ENCODE measurements at places on chromosomes 11 and 22.

- DNase-seq, result no peak
Measured at GRCh38 chr11:23405350-23405937, 545.2 kb upstream of the CCDC179 start.

DNA sequence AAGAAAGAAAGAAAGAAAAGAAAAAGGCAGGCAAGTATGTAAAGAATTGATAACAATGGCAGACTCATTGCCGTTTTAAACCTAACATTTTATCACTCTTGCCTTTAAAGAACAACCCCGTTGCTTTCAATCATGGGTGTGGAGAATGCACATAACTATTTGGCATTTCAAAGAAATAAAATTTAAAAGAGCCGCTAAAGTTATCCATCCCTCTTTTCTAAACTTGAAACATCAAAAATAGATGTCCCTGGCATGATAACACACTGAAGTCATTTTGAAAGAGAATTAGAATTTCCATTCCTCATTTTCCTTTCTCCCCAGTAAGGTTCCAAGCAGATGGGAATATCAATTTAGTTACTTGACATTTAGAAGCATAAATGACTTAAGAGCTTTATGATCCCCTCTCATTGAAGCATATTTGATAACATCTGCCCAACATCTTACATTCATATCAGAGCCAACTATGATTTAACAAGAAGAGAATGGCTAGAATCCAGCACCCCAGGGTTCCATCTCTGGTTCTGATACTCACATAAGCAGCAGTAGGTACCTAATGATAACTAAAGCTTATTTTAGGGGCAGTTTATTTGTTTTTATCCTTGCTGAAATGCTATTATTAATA, 529.6 kb upstream of the LRRC4C start:
- no peak for DNase-seq

DNA sequence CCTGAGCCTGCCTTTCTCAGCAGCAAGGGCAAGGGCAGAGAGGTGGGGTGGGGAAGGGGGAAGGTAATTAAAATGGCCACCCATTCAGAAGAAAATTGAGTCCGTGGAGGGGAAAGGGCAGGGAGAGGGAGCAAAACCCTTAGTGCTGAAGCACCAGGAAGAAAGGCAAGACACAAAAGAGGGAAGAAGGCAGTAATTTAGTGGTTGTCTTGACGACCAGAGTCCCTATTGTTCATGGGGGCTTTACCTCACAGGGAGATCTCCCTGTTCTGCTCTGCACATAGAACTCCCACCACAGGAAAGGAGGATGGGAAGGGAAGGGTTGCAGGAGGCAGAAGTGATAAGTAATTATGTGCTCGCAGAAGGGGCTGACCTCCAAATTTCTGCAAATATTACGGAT, 23.4 kb downstream of the SNX19 start:
- DNase-seq, result no peak

- DNase-seq, result no peak
Measured at GRCh38 chr11:45021692-45022141, 71.0 kb upstream of the TP53I11 start.

DNA sequence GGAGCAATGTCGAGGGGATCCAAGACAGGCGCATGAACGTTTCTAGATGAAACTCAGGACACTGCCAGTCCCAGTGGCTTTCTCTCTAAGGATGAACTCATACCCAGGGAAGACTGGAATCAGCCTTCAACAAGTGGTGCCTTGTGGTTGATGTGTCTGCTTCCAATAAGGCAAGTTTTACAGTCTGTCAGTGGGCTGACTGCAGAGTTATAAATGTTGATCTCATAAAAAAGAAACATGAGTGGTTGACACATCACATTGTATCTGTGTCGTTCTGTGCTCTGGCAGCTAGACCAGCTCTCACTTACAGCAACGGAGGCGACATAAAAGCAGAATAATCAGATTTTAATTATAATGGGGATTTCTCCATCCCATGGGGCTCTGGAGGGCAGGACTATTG, 96.7 kb downstream of the SNX19 start:
- no peak for DNase-seq

DNA sequence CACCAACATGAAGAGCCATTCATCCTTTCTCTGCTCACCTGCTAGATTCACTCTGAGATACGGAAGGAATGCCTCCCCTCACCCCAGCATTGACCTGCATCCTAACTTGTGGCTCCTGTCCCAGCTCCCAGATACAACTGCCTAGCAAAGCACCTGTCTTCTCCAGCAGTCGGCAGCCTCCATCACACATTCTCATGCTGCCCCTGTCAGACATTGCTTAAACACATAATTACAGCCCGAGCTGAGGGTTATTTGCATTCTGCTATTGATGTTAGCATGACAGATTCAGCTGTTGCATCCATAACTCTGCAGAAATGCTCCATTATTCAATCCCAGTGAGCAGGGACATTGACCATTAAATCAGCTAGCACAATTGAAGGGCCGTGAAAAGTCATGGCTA, 184.4 kb upstream of the NARS2 start:
- DNase-seq, result no peak

- no peak for DNase-seq
Measured at GRCh38 chr11:115503083-115503885, 931 bp downstream of the CADM1 start.

- no peak for DNase-seq
Measured at GRCh38 chr22:38264322-38264843, 8.4 kb downstream of the TMEM184B start.

DNA sequence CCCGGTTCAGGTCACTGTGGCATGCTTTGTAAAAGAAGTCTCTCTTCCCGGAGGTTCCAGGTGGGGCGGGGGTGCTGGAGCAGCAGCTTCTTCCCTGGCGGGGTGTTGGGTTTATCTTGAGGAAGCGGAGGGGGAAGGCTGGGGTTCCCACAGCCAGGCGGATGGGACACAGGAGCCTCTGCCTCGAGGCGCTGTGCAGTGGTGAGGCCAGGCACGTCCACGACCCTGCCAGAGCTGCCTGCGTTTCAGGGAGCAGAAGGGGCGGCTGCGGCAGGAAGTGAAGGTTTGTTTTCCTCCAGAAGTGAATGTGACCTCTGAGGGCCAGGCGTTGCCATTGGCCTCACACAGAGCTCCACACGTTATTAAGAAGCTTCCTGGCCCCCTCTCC, 20.1 kb upstream of the ADORA2A start:
- DNase-seq, result no peak

DNA sequence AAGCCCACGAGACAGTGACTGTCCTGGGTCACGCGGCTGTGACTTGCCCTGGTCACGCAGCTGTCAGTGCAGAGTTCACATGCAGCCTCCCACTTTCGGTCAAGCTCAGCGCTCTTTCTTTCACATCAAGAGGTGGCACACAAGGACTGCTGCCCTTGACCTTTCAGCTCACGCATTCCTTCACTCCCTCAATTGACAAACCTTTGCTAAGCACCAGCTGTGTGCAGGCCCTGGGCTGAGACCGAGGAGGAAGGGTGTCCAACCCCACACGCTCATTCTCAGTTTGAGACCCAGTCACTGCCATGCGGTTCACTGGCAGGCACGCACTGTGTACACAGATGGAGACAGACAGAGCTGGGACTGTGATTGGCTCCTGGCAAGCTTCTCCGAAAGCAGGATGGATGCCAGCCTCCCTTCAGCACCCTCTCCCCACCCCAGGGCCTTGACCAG, 70.3 kb downstream of the SCUBE1 start:
- DNase-seq, result no peak

- DNase-seq, result no peak
Measured at GRCh38 chr11:35539781-35540281, 14.4 kb upstream of the PAMR1 start.

GRCh38 chr11:10414659-10415058, 40.4 kb upstream of the AMPD3 start:
- DNase-seq, result no peak

DNA sequence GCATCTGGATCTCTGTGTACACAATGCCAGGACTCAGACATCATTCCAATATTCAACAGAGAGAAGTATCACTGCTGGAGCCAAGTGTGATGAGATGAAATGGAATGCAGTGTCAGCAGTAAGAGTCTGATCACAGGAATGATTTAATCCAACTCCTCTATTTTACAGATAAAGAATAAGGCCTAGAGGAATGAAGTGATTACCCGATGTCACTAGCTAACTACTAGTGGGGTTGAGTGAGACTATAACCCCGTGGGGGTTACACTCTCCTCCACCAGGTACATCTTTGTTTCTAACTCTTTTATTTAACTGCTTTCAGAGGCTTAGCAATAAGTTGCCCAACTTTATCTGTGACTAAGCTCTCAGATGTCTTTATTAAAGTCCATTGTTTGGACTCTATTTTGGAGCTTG, 94.2 kb upstream of the FAT3 start:
- DNase-seq, result no peak

GRCh38 chr11:61087426-61088119, 14.7 kb upstream of the CD5 start:
- DNase-seq, result no peak

- no peak for DNase-seq
Measured at GRCh38 chr11:47257517-47258316, at the start of gene NR1H3. NR1H3 (plus strand) TSS chr11:47257996; CDS start chr11:47259217, 1,221 bp downstream.

- no peak for DNase-seq
Measured at GRCh38 chr22:26786398-26786797, 129.0 kb downstream of the MIAT start.

- DNase-seq, result no peak
Measured at GRCh38 chr11:9014826-9015225, 11.0 kb upstream of the NRIP3 start.

DNA sequence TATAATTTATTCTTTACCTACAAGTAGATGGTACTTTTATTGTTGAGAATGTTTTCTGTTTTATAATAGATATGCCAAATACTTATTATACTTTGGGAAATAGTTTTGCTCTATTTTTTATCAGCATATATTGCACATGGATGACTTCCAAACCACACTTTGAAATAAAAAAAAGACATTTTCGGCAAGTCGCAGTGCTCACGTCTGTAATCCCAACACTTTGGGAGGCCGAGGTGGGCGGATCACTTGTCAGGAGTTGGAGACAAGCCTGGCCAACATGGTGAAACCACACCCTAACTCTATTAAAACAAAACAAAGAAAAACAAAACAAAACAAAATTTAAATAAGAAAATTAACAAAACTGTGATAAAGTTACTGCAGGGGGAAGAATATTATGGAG, 983.9 kb upstream of the CNTN5 start:
- DNase-seq, result no peak

- DNase-seq, result no peak
Measured at GRCh38 chr11:13136272-13136596, 127.1 kb downstream of the RASSF10 start.

DNA sequence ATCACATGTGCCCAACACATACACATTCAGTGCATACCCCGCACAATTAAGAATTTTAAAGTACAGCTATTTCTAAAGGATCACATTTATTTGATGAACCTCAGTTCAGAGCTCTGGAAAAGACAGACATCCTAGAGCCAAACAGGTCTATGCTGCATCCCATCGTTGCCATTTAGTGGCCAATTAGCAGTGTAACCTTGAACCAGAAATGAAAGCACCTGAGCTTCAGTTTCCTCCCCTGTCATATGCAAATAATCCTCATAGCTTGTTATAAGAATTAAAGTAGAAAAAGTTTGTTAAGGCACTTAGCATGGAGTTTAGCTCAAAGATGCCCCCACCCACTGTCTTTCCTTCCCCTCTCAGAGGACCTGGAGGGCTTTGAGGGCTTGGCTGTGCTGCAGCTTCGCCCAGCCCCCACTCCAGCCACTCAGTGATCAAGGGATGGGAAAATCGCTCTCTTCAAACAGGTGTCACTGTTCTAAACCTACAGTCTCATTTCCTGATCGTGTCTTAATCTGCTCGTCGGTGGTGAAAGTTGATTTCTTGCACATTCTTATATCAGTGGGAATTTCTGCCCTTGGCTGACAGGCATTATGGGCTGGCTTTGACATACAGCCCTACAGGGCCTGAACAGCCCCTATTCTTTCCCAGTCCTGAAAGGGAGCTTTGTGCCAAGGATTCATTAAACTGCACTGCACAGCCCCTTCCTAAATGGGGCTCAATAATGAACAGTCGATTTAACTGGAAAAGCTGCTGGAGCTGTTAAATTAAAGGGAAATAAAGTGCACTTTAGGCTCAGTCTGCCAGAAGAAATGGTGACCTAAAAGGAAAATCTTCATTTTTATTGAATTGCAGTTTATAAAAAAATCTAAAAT, 23.3 kb upstream of the FAM181B start:
- no peak for DNase-seq

DNA sequence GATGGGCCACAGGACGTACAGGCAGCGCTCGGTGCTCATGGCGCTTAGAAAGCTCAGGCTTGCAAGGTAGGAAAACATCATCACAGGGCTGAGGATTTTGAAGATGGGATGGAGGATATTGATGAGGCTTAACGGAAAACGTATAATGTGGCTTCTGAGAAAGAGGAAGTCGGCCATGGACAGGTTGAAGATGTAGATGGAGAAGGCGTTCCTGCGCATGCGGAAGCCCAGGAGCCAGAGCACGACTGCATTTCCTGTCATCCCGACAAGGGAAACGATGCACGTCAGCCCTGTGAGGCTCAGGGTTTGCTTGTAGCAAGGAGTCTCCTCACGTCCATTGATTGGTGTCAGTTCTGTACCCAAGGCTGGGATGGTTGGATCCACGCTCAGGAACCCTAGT, 17.4 kb upstream of the MRGPRX1 start:
- DNase-seq, result no peak

- no peak for DNase-seq
Measured at GRCh38 chr11:76627606-76628005, 42.9 kb downstream of the LRRC32 start.

- DNase-seq, result no peak
Measured at GRCh38 chr11:132822276-132822675, 710.0 kb downstream of the OPCML start.

GRCh38 chr11:115660030-115660805, 156.0 kb upstream of the CADM1 start:
- DNase-seq, result no peak

DNA sequence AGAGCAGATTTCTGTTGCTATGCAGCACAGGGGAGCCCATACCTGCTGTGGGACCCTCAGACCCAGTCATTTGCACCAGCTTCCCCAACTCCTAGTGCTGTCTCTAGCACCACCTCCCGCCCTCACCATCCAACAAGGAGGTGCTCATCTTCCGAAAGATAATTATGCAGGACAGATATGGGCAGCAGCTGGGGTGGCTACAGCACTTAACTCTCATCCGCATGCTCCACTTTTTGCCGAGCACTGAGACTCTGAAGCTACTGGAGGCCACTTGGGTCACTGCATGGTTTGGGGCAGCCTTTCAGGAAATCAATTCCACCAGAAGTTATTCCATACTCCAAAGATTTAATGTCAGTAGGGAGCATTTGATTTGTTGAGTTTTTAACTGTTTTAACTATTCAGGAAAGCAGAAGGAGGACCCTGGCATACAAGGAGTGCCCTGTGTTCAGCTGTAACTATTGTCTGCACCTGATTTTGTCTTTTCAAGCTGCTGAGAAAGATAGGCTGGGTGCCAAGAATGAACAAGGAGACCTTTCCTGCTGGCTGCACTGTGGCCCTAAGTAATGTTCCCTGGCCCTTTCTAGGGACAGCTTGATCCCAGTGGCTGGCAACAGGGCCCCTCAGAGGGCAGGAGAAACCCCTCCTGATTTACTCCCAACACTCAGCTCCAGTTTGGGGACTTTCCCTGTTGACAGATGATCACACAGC, 67.3 kb upstream of the CSNK2A3 start:
- DNase-seq, result no peak

All from activated gamma-delta T cell treated with anti-CD3 and anti-CD28 coated beads, Interleukin-2, amount 50 U/mL, for 16 hours (primary cell).